NCI-H1417 treated with DMSO at 0.1 percent for 48 hours (cell line): ENCODE measurements at places on chromosomes 6 and 20.

GRCh38 chr6:135354407-135354806, 143.1 kb downstream of the AHI1 start:
- DNase-seq, result no peak

- DNase-seq, result no peak
These were observed 103.3 kb downstream of the ARHGAP18 start for GRCh38 chr6:129606664-129607063.

DNA sequence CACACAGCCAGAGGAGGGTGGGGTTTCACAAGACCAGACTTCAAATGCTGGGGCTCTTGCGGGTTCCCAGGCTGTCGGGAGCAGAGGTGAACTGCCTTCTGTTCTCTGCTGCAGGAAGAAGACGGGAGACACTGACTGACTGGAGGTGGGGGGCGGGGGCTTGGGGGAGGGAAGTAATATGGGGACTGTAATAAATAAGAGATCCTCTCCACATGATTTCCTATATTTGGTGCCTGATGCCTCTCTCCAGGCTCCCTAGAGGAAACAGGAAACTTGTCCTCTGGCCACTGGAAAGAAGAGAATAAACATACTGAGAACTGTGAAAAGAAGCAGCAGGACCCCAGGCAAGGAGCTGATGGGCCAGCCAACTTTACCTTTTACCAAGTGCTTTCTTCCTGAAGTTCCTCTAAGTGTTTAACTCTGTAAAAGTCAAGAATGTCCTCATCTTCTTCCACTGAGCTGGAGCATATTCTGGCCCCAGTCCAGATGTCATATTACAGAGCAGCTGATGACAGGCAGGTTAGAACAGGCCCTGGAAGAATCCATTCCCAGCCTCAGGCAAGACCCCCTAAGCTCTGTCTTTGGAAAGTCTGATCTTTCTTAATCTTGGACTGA, 33.2 kb upstream of the ADGRF5 start:
- DNase-seq, result no peak

GRCh38 chr6:113819169-113819830, 37.8 kb upstream of the MARCKS start:
- no peak for DNase-seq

GRCh38 chr6:12479451-12479850, 189.3 kb downstream of the EDN1 start:
- no peak for DNase-seq

DNA sequence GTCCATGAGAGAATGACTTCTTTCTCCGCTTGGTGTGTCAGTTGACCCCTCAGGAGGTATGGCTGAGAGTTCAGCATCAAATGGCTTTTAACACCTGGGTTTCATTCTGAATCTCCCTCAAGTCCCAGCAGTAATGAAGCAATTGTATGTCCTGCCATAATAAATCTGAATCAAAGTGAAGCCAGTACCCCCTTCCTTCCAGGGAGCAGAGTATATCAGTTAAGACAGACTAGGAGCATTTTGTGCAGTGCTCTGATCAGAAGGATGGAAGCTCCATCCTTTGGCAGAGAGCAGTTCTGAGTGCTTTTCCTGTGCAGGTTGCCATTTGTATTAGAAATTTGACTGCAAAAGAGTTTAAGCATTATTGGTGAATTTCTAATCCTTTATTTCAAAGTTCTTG, 46.9 kb upstream of the SPACA1 start:
- DNase-seq, result no peak

GRCh38 chr6:110415086-110415916, at the start of gene DDO:
TSS of gene DDO (minus strand) at chr6:110415575. CDS start at chr6:110413462, 2,113 bp downstream.
- DNase-seq, result no peak

- DNase-seq, result no peak
These were observed 47.4 kb upstream of the STX16 start for GRCh38 chr20:58603721-58604120.

GRCh38 chr20:54535033-54535432, 59.6 kb downstream of the DOK5 start:
- DNase-seq, result no peak

GRCh38 chr20:5893052-5893451, 57.3 kb downstream of the TRMT6 start:
- DNase-seq, result no peak

- no peak for DNase-seq
These were observed at the start of gene FAXC for GRCh38 chr6:99349171-99350141. TSS of gene FAXC (minus strand) at chr6:99349674. CDS start at chr6:99349372, 302 bp downstream.

DNA sequence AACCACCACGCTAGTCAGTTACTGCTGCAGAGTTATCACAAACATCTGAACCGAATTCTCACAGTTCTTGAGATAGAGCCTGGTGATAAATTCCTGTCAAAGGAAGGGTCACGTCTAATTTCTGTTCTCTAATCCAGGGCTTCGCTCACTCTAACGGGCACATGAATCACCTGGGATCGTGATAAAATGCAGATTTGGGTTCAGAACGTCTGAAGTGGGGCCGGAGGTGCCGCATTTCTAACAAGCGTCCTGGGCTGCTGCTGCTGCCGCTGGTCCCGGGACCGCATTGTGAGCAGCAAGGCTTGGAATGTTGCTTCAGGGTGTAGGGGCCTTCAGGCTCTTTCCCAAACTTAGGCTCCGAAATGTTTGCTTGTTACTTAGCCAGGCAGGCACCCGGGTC, 264.1 kb downstream of the CDC5L start:
- DNase-seq, result no peak
